Neural crest cell (in vitro differentiated cells): ENCODE measurements at places on chromosomes 16 and 17.

- DNase-seq: no peak
Observed at GRCh38 chr17:27547301-27547683, 83.7 kb upstream of the LGALS9 start.

GRCh38 chr17:74858672-74859458, 820 bp downstream of the GRIN2C start:
- no peak for DNase-seq

DNA sequence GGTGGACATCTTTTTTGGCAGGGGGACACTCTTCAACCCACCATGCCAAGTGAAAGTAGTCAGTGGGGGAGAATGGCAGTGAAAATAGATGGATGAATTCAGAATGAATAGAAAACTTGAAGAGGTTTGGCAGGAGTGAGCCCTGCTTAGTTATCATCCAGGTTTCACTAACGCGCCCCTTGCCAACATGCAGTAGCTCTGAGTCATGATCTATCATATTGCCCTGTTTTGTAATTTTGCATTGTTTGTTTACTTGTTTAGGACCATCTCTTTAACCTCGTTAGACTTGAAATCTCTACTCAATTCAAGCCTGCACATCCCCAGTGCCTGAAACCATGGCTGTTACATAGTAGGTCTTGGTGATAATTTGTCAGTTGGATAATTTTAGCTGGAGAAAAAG, 116.7 kb downstream of the RBFOX1 start:
- no peak for DNase-seq

GRCh38 chr17:32276171-32276601, 10.6 kb downstream of the RHBDL3 start:
- DNase-seq: no peak

- no peak for DNase-seq
Observed at GRCh38 chr17:44543213-44543904, 13.9 kb upstream of the FZD2 start.
